ENCODE measurements at places on chromosomes 6 and 20.
A peak's percentile ranks its signal among the peaks of the same experiment; 100 is the strongest.

GRCh38 chr6:16803294-16804200 lies 42.3 kb upstream of the ATXN1 start:
- DNase-seq = no peak

DNA sequence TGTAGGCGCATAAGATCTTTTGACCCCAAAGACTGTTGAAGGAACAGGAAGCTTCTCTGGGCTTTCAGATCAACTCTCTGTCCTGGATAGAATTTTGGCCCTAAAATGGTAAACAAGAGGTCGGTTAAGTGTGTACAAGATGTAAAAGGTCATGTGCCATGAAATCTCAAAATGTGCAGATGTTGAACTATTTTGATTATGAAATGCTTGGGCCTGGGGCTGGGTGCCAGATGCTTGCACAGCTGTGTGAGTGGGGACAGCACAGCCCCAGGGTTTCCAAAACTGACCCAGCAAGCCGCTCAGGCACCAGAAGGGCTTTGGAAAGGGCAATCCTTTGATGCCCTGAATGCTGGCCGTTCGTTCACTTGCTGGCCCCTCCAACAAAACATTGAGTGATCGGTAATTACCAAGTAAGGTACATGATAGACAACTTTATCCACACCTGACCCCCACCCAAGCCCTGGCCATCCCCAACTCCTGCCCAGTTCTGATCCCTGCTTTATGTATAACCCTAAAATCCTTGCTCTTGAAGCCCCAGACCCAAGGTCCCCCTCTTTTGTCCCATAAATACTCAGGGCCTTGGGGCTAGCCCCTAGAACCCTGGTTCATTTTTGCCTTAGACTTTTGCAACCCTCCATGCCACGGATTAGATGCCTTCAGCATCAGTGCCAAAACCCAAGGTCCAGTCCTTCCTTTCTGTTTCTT lies 1.9 kb downstream of the TMEM239 start:
- DNase-seq = no peak

DNA sequence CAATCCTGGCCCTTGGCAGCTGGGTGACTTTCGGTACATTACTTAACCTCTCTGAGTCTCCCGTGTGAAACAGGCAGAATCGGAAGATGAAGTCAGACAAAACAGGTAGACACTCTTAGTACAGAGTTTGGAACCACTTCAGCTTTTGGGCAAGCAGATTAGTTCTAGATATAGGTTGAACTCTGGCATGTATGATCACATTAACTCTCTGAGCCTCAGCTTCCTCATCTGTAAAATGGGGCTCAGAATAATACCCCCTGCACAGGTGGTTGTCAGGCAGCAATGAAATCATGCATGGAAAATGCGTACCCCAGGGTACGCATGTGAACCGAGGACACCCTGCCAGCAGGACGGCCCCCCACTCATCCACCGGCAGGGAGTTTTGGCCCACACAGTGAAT lies 87.7 kb downstream of the KCNB1 start:
- no peak for DNase-seq

- DNase-seq = no peak
These were observed 14.3 kb downstream of the ROS1 start for GRCh38 chr6:117411474-117411873.

DNA sequence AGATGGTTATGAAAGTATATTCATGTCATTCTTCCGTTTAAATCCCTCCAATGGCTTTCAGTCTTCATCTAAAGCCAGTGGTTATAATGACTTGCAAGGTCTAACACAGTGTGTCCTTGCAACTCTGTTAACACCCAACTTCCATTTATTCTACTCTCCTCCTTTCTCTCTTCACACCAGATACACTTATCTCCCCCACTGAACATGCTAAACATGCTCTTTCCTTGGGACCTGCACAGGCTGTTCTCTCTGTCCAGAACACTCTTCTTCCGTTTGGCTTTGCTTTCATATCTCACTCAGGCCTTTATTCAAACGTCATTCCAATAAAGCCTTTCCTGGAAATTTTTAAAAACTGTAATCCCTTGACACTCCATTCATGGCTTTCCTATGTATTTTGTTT lies 91.5 kb downstream of the EPHA7 start:
- DNase-seq = no peak

DNA sequence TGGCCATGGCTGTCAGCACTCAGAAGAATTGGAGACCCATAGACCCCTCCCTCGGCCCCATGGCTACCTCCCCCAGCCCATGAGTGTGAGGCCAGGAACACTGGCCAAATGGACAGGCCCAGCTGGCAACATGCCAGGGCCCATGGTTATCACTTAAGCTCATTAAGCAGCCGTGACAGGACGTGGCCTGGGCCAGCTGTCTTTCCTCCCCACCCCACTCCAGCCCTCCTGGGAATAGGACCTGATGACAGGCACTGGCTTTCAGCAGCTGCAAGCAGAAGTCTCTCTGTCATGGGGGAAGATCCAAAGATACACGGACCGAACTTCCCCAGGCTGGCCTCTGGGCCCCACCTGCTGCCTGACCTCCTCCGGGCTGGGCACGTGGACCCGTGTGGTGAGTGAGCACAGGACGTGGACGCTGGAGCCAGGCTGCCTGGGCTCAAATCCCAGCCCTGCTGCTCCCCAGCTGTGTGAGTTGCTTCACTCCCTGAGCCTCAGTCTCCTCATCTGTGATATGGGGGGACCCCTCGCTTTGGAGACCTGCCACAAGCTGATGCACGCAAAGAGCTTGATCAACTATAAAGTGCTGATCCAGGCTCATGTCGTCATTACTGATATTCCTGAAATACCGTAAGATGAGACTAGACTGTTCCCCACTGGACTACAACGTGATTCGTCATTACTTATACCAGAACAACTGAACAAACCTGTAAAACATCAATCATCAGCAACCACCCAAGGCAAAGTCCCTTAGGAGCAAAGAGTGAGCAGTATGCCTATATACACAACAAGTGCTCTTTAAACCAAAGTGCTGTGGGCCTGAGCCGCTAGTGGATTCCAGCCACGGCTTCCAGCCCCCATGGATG lies 22.0 kb upstream of the VSTM2L start:
- peak; percentile 26 for DNase-seq

DNA sequence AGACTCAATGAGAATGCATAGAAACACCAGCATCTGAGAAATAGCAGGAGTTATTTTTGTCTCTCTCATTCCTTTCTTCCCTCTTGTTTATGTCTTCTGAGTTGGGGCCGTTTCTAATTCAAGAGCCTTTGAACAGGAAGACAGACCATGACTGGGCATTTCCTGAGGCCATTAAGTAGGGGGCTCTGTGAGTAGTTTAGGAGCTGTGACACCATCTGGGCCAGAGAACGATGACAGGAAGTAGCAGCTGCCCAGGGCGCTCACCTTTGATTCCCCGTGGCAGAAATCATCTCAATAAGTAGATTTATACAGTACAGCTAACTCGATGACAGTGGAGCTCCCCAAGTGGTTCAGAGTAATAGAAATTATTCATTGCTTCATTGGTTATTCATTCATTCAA lies 298.4 kb upstream of the PLN start:
- no peak for DNase-seq

- DNase-seq = peak; percentile 17
These were observed 159.2 kb downstream of the CD109 start for GRCh38 chr6:73854998-73855718.

DNA sequence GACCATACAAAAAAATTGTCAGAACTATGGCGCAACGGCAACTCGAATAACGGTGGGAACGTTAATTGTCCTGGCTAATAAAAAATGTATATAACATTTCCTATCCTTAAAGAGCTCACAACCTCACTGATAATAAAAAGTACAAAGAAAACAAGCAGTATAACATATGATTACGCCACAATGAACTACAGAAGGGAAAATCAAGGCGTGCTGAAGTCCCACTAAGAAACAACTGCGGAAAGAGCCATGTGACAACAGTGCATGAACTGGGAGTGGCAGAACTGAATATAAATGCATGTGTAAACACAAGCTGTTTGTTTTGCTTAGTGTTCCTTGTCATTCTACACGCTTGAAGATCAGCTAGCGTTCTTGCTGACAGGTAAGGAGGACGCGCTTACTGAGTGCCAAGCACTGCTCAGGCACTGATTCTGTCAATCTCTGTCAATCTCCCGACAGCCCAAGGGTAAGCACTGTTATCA lies 466 bp upstream of the PSMB1 start:
- DNase-seq = no peak

DNA sequence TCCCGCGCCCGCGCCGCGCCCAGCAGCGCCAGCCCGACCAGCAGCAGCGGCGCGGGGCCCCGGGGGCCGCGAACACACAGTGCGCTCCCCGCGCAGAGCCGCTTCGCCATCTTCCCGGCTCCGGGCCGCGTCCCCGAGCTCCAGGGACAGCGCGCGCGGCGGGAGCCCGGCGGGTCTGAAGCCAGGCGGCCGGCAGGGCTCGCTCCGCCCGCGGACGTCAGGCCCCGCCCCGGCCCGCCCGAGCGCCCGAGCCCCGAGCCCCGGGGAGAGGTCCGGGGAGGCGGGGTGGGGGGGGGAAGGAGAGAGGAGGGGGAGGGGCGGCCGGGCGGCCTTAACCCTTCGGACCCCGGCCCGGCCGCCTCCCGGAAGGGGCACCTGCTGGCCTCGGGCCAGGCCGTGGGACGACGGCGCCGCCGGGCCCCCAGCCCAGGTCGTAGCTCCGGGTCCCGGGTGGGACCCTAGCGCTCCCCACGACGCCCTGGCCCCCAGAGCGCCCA lies at the start of gene LAMA5:
Gene LAMA5, minus strand, starts transcription at position 177 of the 497 bp plus-strand sequence. Its CDS starts 67 bp downstream, at position 110.
- DNase-seq = no peak

DNA sequence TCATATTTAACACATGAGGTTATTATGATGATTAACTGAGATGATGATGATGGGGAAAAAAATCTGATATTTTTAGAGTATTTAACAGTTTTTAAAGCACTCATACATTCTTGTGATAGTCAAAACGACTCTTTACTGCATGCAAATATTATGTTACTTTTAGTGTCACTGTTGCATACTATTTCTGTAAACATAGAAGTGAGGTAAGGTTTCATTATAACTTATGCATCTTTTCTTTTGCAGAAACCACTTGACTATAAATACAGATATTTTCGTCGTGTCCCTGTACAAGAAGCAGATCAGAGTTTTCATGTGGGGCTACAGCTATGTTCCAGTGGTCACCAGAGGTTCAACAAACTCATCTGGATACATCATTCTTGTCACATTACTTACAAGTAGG lies 30.1 kb downstream of the FBXO9 start:
- DNase-seq = no peak

DNA sequence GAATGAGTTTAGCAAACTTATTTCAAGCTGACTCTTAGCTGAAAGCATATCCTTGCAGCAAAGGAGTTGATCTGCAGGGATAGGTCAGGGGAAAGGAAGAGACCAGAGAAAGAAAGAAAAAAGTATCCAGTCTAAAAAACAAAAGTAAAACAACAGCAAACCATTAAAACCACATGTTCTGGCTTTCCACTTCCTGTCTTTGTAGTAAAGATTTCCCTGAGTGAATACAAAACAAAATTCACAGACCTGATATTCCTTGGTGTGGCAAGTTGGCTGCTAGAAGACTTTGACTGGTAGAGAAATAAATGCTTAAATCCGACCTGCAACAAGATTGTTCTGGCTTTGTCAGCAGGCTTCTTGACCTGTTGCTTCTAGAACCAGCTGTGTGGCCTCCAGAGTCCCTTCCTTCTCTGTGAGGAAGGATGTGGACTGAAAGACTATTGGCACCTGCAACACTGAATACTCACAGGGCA lies 23.4 kb upstream of the MCM3 start:
- DNase-seq = no peak

DNA sequence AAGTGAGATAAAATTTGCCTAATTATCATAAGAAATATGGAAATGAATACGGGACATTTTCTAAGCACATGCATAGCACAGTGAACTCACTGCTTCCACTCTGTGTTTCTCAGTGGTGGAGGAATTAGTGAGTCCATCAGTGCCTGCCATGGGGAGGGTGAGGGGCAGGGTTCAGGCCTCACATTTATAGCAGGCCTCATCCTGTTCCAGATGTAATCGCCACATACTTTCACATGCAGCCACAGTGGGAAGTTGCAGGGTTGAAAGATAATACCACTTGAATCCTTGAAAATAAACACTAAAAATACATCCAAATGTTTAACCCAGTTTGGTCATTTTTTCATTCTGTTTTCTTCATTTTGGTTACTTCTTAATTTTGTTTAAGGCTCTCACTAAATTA lies 29.9 kb upstream of the ANKEF1 start:
- no peak for DNase-seq

DNA sequence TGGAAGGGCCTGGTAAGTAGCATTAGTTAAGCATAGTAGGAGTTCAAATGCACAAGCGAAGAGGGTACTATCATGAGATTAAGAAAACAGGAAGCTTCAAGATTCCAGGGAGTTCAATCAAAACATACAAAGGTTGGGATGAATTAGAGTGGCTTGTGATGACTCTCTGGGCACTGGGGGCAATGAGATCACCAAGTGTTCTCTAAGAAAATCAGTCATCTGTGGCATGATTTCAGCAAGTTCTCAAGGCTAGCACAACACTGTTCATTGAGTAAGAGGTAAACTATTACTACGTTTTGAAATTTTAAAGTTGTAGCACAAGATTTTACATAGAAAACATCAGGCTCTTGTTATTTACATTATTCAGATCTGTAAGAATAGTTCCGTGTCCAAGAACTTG lies 139.7 kb upstream of the FLRT3 start:
- DNase-seq = no peak

DNA sequence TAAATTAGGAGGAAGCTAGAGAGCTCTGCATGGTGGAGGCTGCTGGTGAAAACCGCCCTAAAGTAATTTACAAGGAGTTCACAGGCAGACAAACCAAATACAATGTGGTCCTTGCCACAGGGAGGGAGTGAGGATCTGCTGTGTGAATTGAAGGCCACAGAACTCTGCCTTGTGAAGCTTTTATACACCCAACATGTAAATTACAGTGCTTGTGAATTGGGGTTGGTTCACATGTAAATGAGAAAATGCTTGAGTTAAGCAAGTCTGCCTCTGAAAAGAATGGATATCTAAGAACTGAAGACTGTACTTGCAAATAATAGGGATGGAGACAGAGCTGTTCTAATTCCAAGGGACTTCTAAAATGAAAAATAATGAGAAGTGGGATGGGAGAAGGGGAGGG lies 194.2 kb downstream of the SLC35F1 start:
- DNase-seq = no peak

DNA sequence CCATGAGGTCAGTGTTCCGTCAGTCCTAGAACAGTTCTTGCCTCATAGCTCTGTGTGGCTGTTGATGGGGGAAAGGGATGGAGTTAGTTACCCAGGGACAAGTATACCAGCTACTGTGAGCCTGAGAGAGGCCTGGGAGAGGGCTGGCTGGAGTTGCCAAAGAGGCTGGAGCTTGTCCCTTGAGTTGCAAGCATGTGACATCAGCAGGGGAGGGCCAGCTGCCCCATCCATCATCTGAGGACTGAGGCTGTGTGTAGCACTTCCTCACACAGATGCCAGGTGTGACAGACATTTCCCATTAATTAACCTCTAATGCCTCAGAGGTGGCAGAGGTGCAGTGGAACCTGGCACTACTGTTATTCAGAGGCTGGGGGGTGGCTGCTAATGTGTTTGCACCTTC lies 131.6 kb downstream of the PHACTR3 start:
- DNase-seq = no peak

- no peak for DNase-seq
These were observed 9.6 kb upstream of the BAG2 start for GRCh38 chr6:57162516-57162915.
